ENCODE measurements at places on chromosomes 6 and 20.

- DNase-seq, result peak; percentile 66
Measured at GRCh38 chr6:72650081-72650745, 28.3 kb downstream of the KCNQ5 start.

- no peak for DNase-seq
Measured at GRCh38 chr6:74346936-74347535, 651.0 kb downstream of the CD109 start.

GRCh38 chr20:4083098-4083865, 67.9 kb upstream of the RNF24 start:
- no peak for DNase-seq

- DNase-seq, result no peak
Measured at GRCh38 chr6:21556968-21557721, 36.4 kb upstream of the SOX4 start.

DNA sequence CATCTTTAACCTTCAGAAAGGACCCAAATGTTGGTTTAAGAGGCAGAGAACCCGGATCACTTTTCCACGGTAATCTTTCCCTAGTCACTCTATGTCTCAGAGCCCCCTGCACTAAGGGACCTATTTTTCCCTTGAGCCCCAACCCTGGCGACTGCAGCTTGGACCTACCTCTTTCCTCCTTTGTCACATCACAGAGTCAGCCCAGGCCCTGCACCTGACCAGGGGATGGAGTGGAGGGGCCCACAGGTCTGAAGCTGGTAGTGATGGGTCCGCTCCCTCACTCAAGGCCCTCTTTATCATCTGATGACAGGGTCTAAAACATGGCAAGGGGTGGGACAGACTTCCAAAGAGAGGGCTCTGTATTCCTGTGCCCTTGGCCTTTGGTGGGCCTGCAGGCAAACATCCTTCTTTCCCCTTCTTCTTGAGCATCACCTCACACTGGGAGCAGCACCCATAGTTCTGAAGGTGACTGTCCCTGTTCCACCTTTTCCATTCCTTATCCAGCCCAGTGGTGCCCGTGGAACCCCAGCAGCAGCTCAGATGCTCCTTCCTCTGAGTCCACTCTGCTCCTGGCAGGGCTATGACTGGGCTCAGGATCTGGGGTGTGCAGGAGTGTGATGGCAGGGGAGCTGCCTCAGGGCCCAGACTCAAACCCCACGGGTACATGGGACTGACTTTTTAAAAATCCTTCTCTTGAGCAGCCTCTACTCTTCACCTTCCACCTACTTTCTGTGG, 6.3 kb downstream of the RAET1L start:
- no peak for DNase-seq

DNA sequence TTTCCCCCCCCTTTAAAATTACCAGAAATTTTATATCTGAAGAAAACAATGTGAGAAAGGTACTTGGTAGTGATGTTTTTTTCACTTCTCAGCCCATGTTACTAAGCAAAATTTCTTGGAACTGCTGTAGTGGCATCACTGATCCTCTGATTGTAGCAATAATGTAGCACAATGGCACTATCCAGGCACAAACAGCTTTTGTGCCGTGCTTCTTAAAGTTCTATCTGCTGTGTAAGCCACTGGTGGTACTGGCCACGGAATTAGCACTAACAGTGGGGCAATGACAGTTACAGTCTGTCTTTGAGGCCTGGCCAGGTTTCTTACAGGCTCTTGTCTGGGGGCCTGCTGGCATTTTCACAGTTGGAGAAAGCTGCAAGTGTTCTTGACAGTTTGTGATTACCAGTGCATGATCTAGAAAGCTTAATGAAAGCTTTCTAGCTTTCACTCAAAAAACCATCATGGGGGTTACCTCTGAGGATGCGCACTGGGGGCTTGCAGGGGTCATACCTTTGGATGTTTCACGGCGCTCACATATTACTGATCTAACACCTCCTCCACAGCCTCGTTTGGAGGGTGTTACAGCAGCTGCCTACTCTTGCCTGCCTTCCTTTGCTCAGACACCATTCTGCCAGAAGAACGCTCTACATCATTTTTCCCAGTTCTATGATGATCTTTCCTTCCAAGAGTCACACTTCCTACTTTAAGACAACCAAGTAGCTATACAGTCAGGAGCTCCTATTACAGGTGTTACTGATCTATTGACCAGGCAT, 58.4 kb upstream of the ARMH2 start:
- no peak for DNase-seq

GRCh38 chr20:17655865-17656479, 26.1 kb downstream of the RRBP1 start:
- peak; percentile 37 for DNase-seq

DNA sequence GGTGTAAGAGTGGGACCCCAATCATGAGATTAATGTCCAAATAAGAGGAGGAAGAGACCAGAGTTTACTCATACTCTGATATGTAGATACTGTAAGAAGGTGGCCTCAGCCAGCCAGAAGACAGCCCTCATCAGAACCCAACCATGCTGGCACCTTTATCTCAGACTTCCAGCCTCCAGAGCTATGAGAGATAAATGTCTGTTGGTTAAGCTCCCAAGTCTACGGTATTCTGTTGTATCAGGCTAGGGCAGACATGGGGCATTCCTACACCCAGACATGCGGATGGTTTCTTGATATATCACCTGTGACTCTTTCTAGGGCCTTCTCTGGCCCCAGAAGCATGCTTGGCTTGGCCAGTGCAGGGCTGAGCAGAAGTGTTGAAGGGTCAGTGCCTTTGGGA, 247.4 kb upstream of the RIN2 start:
- no peak for DNase-seq

DNA sequence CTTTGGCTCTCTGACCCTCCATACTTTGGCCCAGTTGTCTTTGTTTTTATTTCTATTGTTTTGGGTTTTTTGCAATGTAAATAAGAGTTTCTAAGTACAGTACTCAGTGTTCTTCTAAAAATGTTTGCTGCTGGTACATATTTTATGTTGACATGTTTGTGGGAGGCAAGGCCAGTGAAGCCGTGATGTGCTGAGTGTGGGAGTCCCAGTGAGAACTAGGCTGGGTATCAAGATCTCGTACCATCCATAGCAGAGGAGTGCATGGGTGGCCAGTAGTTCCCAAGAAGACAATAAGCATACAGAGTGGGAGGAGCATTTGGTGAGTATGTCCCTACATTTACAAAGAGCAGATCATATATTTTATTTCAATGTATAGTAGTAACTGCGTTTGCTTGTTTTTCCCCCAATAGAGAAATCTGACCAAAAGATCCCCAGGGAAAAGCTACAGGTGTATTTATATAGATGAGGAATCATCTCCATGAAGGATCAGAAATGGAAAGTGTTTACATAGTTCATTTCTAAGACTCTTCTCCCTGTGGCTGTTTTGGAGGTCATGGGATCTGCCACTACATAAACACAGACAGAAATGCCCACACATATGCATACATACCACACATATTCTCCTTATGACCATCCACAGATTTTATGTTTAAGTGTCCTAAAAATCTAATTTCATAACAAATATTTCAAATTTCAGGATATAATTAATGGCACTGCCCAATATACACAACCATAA, 285.9 kb downstream of the ALDH8A1 start:
- no peak for DNase-seq

GRCh38 chr6:98782772-98783171, 51.6 kb upstream of the POU3F2 start:
- DNase-seq, result no peak

GRCh38 chr20:38880952-38881735, 45.1 kb upstream of the FAM83D start:
- DNase-seq, result no peak

DNA sequence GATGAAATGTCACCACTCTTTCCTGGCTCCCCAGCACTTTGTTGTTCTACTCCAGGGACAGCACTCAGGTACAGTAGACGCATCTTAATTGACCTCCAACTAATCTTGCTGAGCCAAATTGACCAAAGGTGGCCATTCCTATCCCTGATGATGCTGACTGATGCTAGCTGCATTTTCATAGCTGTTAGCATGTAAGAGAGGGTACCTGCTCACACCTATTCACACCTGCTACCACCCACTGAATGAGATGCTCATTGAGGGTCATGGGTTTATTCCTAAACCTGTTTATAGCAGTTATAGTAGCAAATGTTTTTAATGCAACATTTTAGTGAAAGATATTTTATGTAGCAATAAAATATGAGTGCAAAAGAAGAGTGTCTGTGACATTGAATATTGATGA, 145.1 kb downstream of the CARMIL1 start:
- DNase-seq, result no peak

DNA sequence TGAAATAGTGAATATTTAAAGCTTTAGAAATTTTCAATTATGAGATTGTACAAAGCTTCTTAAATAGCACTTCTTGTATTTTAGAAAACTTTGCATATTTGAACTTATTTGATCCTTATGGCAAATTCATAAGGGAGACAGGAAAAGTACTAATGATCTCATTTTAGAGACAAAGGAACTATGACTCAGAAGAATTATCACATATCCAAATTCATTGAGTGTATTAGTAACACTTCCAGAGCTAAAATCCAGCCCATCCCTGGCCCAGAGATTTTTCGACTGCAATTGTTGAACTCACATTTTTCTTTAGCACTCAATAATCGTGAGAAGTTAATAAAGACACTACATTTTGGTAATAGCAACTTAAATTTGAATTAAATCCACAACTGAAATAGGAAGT, 704.3 kb downstream of the EPM2A start:
- no peak for DNase-seq

DNA sequence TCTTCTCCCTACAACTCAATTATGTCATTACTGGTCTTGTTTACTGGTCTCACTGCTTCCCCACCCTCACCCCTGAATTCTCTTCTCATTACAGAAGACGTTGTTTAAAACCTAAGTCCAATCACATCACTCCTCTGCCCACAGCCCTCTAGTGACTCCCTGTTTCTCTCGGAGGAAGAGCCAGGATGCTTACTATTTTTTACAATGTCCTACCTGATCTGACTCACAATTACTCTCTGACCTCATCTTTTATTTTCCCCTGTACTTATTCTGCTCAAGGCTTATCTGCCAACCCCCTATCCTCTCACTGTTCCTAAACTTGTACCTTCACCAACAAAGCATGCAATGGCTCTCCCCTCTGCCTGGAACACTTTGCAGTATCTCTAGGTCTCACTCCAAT, 400.4 kb upstream of the PTCHD4 start:
- DNase-seq, result no peak

GRCh38 chr20:31595654-31596411, 9.3 kb upstream of the ID1 start:
- peak; percentile 84 for DNase-seq

GRCh38 chr20:53628076-53628475, 34.4 kb upstream of the ZNF217 start:
- DNase-seq, result no peak

DNA sequence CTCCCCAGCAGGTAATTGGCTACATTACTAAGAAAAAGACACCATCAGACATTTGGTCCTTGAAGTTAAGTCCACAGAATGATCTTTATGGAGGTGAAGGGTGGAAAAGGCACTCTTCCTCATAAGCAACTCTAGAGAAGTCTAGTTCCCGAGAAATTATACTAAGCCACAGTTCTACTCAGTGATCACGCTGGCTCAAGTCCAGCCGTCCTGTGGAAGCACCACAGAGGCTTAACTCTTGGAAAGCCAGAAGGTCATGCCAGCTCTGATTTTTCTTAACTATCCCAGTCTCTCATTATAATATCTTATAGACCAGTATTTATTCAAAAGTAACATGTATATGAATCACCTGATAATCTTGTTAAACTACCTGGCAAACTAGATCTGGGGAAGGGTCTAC, 258.5 kb downstream of the EYA4 start:
- DNase-seq, result no peak

DNA sequence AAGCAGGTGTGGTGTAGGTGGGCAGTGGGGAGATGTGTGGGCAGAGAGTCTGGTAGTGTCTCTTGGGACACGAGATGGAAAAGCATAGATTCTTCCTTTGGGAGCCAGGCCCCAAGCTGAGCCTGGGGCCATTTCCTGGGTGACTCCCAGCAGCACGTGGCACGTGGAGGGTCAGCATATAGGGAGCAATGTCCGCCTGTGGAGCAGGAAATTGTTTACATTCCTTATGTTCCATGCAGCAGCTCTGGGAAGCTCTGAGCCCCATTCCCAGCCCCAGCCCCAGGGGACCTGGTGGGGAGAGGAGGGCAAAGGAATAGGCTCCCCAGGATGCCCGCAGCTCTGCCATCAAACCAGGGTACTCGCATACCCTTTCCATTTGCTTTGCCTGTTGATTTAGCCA, 57.6 kb downstream of the DAAM2 start:
- no peak for DNase-seq

DNA sequence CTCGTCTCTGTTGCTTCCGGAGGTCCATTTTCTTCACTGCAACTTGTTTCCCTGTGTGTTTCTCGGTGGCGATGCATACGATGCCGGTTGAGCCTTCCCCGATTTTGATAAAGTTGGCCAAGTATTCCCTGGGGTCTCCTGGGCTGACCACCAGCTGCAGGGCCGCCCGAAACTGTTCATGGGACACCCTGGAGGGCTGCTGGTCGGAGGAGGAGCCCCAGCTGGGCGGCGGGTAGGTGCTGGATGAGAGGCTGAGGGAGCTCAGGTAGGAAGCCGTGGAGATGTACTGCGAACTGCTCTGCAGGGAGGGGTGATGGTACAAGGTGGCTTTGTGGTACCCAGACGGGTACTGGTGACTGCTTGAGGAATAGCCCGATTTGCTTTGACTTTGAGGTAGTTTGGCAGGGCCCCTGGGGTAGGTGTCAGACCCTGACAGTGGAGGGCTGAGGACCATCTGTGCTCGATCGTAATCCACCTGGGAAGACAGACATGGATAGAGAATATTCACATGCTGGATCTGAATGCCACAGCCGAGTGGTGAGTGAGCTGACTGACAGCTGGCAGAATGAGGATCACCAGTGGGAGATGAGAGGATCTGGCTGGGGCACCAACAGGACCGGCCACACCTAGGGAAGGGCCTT, 51.6 kb downstream of the LAMP5 start:
- no peak for DNase-seq

GRCh38 chr20:17783671-17784070, 83.9 kb downstream of the BANF2 start:
- no peak for DNase-seq

DNA sequence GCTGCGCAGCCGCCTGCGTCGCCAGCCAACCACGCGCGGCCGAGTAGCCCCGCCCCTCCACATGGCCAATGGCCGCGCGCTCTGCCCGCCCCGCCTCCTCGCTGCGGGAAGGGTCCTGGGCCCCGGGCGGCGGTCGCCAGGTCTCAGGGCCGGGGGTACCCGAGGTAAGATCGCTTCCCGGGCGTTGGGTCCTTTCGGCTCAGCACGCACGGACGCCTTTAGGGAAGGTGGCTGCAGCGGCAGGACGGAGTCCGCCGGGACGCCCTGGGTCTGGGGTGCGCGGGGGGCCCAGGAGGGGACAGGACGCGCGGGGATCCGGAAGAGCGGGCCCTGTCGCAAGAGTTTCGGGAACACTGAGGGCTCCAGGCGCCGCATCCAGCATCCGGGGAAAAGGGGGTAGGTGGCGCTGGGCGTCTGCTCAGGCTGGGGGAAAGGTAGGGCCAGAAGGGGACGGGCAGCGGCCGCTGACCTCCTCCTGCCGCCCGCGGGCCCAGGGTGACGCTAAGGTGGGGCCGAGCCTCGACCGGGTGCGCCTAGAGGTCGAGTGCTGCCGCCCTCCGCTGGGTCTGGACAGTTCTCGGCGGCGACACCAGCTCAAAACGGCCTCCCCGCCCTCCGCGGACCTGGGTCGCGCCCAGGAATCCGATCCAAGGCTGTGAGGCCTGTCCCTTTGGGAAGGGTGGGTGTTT, at the start of gene MAVS:
Gene MAVS (plus strand): TSS at position 95 of the 689 bp plus-strand sequence. CDS start 7,791 bp downstream, outside the sequence.
- peak; percentile 70 for DNase-seq
